ENCODE measurements at places on chromosomes 16 and 17.

GRCh38 chr16:84291226-84291625, 3.5 kb upstream of the WFDC1 start:
- no peak for DNase-seq

- no peak for DNase-seq
Observed at GRCh38 chr16:57610611-57611010, 17.8 kb upstream of the ADGRG1 start.

GRCh38 chr17:77127735-77128361, 12.9 kb upstream of the SEC14L1 start:
- peak; percentile 78 for DNase-seq

DNA sequence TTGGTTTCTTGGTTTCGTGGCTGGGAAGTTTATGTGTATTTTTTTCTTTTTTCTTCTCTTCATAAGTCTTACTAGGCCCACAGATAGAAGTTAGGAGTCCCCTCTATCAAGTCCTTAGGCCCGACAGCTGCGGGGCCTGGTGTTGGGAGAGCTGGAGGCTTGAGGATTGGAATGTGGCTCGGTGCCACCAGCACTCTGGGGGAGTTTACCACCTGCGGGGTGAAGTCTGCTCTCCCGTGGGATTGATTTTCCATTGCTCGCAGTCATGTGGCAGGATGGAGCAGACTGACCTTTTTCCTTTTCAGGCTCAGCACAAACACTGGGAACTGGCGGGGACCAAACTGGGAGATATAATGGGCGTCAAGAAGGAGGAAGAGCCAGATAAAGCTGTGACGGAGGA, 7.5 kb downstream of the DHX38 start:
- DNase-seq = no peak

- DNase-seq = no peak
Observed at GRCh38 chr17:80345841-80346497, 69.0 kb upstream of the ENDOV start.

GRCh38 chr17:46722662-46723285, 95.7 kb downstream of the WNT3 start:
- no peak for DNase-seq

DNA sequence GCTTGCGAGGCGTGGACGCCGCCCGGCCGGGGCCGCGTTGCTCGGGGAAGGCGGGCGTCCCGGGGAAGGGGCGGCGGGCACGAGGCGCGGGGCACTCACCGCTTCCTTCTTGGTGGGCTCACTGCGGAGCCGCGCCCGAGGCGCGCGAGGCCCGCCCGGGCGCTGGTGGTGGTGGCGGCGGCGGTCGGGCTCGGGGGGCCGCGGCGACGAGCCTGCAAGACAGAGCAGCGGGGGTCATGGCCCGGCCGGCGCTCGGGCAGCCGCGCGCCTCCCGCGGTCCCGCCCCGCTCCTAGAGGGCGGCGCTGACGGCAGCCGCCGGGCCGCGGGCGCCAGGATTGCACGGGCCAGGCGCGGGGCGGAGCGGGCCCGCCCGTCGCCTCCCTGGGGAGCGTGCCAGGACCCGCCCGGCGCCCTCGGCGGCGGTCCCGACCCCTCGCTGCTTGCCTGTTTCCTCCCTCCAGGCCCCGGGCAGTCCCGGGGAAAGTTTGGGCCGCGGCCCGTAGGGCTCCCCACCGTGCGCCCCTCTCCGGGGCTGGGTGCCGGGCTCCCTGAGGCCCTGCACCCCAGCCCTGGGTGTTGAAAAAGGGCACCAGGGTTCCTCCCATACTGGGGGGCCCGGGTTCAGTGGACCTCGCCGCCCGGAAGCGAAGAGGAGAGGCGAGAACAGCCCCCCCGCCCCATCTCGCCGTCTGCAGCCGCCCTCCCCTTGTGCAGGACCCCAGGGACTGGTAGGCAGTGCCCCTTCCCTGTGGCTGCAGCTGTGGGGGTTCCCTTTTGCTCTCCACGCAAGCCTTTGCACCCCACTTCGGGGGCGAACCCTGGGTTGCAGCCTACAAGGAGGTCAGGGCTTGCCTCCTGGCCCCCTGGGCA, at the start of gene C16orf74:
Gene C16orf74 (minus strand): TSS at position 270 of the 871 bp plus-strand sequence. CDS start 15,879 bp downstream, outside the sequence.
- DNase-seq = peak; percentile 73

- DNase-seq = no peak
Observed at GRCh38 chr16:70740174-70740913, 54.5 kb upstream of the MTSS2 start.

DNA sequence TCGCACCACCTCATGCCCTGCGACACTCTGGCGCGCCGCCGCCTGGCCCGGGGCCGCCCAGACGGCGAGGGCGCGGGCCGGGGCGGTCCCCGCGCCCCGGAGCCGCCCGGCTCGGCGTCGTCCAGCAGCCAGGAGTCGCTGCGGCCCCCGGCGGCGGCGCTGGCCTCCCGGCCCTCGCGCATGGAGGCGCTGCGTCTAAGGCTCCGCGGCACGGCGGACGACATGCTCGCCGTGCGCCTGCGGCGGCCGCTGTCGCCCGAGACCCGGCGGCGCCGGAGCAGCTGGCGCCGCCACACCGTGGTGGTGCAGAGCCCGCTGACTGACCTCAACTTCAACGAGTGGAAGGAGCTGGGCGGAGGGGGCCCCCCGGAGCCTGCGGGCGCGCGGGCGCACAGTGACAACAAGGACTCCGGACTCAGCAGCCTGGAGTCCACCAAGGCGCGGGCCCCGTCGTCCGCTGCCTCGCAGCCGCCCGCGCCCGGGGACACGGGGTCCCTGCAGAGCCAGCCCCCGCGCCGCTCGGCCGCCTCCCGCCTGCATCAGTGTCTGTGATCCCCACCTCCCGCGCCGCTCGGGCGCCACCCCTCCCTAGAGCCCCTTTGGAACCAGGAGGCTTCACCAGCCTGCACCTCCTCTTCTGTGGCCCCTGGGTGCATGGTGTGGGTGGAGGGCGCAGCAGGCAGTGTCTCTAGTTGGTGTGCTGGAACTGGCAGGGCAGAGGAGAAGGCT, 82.3 kb downstream of the ARHGAP23 start:
- peak; percentile 56 for DNase-seq

DNA sequence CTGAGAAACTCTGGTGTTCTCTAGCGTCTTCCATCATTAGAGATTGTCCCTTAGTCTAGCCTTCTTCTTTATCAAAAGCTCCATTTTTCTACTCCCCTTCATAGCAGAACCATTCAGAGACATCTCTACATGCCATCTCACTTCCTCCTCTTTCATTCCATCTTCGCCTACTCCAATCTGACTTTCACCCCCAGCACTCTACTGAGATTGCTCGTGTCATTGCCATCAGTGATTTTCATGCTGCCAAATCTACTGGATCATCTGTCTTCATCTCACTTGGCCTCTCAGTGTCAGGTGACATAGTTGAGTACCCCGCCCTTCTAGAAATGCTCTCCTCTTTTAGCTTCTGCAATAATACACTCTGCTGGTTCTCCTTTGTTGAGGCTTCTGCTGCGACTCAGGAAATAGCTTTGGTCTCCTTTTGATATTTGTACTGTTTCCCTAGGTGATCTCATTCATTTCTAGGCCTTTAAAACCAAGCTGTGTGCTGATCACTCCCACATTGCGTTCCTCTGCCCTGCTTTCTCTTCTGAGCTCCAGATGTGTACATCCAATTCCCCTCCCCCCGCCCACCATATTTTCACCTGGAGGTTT, 119.1 kb downstream of the FTO start:
- no peak for DNase-seq

DNA sequence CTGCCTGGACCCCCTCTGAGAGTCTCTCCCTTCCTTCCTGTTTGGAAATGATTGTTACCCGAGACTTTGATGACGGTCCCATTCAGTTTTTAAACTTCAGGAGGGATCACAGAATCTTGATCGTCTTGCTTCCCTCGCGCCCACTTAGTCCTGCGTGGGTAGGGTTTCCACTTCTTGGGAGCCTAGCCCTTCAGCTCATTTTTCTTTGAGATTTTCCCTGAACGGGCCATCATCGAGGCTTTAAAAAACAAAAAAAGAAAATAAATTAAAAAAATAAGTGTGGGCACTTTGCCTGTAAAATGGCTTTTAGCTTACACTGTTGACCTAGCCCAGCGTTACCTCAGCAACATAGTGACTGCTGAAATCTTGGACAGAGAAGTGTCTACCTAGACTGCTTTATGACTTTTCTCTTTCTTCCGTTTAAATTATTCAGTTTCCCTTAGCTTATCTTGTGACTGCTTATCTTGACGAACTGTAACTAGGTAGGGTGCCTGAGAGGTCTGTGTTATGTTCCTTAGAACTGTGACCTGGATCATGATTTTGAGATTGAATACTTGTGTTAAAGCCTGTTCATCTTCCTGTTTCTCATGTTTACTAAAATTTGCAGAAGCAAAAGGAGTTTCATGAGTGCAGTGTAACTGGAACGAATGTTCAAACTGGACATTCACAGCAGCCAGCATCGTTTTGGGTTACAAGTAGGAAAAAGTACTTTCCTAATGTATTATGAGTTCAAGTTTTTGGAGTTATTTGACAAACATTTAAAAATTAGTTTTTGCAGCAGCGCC, 874 bp downstream of the WWP2 start:
- peak; percentile 54 for DNase-seq

DNA sequence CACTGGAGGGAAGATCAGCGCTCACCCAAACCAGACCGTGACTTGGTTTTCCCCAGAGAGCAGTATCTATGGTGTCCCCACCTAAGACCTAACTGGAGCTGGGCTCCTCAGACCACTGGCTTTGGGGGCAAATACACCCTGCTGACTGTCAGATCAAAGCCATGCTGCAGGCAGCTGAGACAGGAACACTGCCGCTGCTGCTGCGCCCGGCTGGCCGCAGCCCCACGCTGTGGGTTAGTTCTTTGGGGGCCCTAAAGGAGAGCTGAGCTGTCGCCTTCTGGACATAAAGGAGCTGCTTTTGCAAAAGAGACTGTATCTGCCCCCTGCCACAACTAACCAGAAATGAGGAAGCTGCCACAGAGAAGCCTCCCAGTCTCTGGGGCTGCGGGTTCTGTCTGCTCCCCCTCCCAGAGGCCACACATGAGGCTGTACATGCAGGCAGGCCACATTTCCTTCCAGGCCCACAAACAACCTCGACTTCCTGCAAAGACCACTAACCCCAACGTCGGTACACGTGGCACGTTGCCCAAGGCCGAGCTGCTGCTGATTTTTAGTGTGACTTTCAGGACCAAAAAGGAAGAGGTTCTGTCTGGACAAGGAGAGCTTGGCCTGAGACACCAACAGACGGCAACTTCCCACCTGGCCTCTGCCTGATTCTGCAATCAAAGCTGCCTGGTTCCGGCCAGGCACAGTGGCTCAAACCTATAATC, 18.2 kb upstream of the ABR start:
- peak; percentile 83 for DNase-seq

- DNase-seq = no peak
Observed at GRCh38 chr17:82926716-82927115, 86.9 kb upstream of the ZNF750 start.

GRCh38 chr16:57184887-57185445, 873 bp downstream of the PSME3IP1 start:
- DNase-seq = no peak

- DNase-seq = peak; percentile 29
Observed at GRCh38 chr16:87543436-87544191, 50.8 kb upstream of the ZCCHC14 start.

DNA sequence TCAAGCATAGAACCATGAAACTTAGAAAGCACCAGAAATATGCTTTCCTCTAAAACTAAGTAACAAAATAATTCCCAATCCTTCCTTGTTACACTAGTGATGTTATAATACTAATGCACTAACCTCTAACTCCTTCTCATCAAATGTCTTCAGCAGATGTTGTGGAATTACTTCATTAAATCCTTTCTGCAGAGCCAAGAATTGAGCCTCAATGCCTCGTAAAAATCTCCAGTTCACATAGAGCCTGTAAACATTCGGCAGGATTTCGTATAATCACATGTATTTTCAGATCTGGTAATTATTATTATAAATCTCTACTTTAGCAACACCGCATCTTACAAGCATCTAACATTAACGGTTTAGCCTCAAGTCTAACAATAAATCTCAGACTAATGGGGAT, 44.7 kb downstream of the CEP95 start:
- DNase-seq = no peak

GRCh38 chr16:69931631-69932030, 19.5 kb upstream of the CLEC18A start:
- no peak for DNase-seq

DNA sequence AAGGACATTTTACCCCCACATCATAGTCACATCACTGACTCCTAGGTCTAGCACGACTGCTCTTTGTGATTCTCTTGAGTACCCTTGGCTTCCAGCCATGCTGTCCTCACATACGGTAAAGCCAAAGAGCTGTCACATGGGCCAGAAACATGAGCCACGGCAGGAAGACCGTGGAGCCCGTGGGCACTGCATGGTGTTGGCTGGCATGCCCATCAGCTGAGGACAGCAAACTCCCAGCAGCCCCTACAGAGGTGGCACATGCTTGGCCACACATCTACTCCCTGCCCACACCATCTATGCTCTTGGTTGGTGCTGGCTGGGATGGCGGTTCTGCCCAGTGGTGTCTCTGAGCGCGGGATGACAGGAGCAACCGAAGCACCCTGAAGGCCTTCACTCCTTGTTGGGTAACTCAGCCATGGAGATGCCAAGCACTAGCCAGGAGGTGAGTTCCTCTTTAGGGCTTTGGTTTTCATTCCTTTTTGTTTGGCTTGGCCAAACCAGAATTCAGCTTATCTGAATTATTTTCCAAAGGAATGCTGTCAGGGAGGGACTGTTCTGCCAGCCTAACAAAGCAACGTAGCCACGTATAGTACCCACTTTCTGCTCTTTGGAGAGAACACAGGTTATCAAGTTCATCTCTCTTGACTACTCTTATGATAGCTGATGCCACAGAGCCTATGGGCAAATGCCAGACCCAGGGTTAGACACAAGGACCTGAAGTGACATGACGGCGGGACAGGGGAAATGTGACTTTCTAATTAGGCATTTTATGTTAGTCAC, 10.0 kb downstream of the TNFAIP1 start:
- no peak for DNase-seq

- DNase-seq = peak; percentile 31
Observed at GRCh38 chr16:49345829-49346228, 27.8 kb upstream of the C16orf78 start.

GRCh38 chr17:5635949-5636348, 51.6 kb upstream of the NLRP1 start:
- no peak for DNase-seq

- DNase-seq = no peak
Observed at GRCh38 chr16:88835383-88835782, 21.4 kb downstream of the GALNS start.

- peak; percentile 83 for DNase-seq
Observed at GRCh38 chr17:41801374-41802271, 10.1 kb downstream of the P3H4 start.
